ENCODE measurements at places on chromosomes 5 and 9.

- DNase-seq: no peak
Measured at GRCh38 chr9:71361357-71361756, 239.9 kb upstream of the TRPM3 start.

- DNase-seq: no peak
Measured at GRCh38 chr5:175680463-175680862, 22.6 kb downstream of the HRH2 start.

- no peak for DNase-seq
Measured at GRCh38 chr5:112025757-112026156, 268.8 kb upstream of the NREP start.

- DNase-seq: no peak
Measured at GRCh38 chr5:142542906-142543305, 143.0 kb downstream of the FGF1 start.

- no peak for DNase-seq
Measured at GRCh38 chr5:131488463-131488862, 146.6 kb downstream of the RAPGEF6 start.

- no peak for DNase-seq
Measured at GRCh38 chr9:109441296-109441695, 56.8 kb downstream of the PTPN3 start.

- DNase-seq: no peak
Measured at GRCh38 chr5:157559301-157559700, 16.3 kb downstream of the ADAM19 start.

- DNase-seq: no peak
Measured at GRCh38 chr5:150214289-150214688, 24.4 kb downstream of the SLC6A7 start.

GRCh38 chr9:135281791-135282737 is 194.6 kb downstream of the OLFM1 start:
- DNase-seq: peak; percentile 4

DNA sequence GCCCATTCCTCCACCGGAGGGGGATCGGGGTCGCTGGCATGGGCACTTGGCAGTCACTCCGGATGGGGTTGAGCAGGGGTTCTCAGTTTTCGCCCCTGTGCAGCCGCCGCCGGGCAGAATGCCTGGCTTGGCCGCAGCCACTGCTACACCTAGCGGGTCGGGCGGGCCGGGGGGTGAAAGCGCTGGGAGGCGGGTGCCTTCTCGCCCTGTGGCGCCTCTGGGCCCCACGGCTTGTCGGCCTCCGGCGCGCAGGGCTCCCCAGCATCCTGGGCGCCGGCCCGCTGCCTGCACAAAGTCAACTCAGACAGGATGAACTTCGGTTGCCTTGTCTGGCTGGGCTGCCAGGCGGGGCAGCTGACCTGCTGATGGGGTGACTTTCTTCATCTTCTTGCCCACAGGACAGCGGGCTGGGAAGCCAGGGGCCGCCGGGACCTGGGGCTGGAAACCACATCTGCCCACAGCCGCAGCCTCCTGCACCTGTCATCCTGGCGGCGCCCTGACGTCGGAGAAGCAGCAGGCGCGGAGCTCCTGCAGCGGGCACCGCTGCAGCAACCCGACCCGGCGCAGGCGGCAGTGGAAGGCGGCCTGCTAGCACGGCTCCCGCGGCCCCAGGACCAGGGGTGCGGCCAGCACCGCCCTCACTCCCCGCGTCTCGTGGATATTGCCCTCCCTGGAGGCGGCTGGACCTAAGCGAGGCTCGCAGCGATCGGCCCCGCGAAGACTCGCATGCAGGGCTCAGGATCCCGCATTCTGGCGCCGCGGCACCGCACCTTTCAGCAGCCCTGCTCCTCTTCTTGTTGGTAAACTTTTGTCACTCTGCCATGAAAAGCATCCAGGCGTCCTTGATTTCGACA is 1.3 kb upstream of the ANKRD18A start:
- peak; percentile 75 for DNase-seq

GRCh38 chr5:174187001-174187400 is 141.5 kb downstream of the NSG2 start:
- DNase-seq: no peak

DNA sequence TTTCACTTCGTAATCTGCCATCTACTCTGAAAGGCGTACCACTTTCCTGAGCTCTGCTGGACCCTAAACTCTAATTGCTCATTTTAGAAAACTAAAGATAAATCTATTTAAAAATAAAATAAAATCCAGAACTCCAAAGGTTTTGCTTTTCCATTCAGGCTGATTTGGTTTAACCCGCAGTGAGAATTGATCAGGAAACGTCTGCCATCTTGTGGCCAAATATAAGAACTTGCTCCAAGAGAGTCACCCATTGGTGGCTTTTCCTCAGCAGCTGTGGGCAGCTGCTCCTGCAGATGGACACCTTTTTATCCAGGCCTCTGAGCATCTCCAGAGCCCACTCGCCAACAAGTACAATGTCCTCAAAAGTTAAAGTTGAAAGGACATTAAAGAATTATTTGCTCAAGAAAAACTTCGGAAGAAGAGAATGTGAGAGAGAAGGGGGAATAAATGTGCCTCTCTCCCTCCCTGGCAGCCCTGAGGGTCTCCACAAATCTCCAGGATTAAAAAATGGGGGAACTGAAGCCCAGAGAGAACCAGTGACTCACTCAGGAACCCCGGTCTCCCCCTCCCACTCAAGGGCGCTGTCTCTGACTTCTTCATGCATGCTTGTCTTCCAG is 4.1 kb downstream of the SAXO1 start:
- DNase-seq: peak; percentile 62

GRCh38 chr9:115063058-115063845 is 54.7 kb downstream of the TNC start:
- DNase-seq: no peak

GRCh38 chr9:38001430-38001829 is 67.6 kb downstream of the SHB start:
- no peak for DNase-seq

DNA sequence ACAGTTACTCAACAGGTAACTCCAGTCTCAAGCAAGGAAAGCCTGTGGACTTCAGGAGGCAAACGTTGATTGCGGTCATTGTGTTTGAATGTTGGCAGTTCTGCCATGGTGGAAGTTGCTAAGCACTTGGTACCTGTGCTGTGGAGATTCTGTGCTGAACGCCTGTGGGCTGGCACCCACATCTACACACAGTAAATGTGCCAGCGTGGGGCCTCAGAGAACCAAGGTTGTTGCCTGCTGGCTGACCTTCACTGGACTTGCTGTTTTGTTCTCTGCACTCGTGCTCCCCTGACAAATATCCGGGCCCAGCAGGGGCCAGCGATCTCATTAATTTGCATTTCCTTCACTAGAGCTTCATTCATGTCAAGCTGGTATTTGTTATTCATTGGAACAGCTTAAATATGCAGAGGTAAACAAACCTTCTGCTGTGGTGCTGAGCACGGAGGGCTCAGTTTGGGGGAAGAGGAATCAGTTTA is 141.8 kb downstream of the PRKACG start:
- DNase-seq: no peak

GRCh38 chr5:13866792-13867191 is 77.7 kb downstream of the DNAH5 start:
- DNase-seq: no peak

- no peak for DNase-seq
Measured at GRCh38 chr9:131418143-131419025, 24.5 kb downstream of the PRRC2B start.

- DNase-seq: no peak
Measured at GRCh38 chr5:59543821-59544442, 349.6 kb downstream of the PDE4D start.

DNA sequence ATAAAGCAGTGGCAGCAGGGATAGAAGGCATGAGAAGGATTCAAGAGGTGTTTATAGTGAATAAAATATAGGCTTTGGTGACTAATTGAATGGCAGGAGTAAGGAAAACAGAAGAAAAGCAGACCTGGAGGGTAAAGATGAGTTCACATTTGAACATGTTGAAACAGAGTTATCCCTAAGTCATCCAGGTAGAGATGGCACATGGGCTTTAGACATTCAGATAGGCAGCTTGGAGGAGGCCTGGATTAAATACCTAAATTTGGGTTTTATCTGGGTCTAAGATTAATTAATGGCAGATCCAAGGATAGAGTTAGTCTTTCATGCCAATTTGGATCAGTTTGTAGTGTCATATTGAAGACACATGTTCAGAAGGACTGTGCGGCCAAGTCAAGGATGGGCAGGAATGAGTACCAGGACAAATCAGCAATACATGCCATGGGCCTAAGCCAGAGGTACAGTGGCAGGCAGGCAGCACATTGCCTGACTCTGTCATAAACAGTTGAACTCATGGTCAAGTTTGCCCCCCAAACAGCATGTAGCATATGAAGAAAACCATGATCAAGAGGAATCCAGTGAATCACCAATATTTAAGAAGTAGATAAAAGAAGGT is 115.5 kb upstream of the SLC12A2 start:
- DNase-seq: no peak

GRCh38 chr9:122251351-122251750 is 13.3 kb downstream of the RBM18 start:
- DNase-seq: no peak

DNA sequence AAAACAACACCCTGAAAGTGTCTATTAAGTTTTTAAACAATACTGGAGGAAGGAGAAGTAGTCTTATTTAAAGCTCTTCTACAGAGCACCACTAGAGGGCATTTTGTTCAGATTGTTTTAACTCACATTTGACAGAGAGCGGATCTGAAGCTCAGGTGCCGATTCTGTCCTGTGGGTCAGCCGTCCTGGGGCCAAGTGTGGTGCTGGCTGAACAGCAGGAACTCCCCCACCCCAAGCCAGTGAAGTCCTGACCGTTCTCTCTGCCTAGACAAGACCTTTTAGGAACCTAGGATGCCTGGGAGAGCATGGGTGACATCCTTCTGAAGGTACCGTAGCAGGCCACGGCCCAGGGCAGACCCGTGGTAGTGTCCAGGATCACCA is 3.9 kb downstream of the EXOC3 start:
- peak; percentile 6 for DNase-seq

DNA sequence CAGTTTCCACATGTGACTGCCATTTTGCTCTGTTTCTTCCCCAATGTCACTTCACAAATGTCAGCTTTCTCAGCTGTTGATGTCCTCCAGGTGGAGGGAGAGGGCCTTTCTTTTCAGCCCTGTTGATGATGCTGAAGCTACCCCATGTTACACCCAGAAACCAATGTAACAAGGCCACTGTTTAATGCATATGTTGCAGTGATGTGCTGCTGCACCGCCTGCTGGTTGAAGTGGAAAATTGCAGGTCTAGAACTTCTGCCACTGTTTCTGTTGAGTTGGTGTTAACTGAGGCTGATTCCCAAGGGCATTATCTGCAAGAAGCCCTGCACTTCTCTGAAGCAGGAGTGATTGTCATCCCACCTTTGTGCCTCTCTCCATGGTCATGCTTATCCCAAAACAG is 428.4 kb downstream of the KDM4C start:
- DNase-seq: peak; percentile 11

DNA sequence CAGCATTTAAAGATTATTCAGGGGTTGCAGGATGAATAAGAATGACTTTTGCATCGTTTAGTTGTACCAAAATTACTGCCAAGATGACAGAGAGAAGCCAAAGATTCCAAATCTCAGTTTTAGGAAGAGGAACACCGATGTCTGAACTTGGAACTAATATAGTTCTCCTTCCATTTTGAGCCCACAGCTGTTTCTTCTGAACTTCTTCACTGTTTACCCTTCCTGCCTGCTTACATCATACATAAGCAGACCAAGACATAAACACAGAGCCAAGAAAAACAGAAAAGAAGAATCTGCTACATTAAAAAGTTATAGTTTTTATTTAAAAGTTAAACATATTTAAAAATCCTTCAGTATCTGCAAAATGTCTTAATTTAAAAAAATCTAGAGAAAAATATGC is 146.9 kb upstream of the RAPGEF1 start:
- DNase-seq: no peak

DNA sequence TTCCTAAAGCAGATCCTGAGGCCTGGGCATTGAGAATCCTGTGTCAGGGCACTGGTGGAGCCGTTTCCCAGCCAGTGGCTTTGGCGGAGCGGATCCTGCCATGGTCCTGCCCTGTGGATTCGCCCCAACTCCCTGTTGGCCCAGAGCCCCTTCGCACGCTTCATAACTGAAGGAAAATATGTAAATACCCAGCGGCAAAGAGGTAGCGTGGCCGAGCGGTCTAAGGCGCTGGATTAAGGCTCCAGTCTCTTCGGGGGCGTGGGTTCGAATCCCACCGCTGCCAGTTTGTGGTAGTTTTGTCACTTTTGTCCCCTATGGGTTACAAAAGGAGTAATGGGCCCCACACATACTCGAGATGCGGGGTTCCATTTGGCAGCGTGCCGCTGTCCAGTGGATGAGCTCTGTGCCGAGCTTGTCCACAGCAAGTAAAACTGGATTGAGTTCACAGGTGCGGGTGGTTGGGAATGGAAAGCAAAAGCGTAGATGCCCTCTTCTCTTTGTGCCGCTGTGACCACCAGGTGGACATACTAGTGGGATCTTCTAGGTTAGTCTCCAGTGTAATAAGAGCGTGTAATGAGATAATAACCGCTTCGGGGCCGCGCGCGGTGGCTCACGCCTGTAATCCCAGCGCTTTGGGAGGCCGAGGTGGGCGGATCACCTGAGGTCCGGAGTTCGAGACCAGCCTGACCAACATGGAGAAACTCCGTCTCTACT is 17.3 kb downstream of the TRIM7 start:
- peak; percentile 45 for DNase-seq

DNA sequence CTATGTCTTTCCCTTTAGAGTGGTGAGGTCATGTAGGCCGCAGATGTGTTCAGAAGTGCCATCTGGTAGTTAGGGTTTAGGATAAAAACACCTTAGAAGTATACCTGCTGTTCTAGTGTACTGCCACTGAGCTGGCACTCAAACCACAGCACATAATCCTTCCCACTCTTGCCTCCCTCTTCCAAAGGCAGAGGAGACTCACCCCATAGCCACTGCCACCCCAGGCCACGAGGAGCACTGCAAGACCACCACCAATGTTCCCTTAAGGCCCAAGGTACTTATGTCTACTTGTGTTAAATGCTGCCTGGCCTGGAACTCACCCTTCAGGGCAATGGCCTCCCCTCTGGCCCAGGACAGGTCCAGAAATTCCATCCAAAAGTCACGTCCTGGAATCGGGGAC is 379.5 kb upstream of the EDIL3 start:
- DNase-seq: no peak

GRCh38 chr5:7501061-7501460 is 105.1 kb downstream of the ADCY2 start:
- DNase-seq: no peak

DNA sequence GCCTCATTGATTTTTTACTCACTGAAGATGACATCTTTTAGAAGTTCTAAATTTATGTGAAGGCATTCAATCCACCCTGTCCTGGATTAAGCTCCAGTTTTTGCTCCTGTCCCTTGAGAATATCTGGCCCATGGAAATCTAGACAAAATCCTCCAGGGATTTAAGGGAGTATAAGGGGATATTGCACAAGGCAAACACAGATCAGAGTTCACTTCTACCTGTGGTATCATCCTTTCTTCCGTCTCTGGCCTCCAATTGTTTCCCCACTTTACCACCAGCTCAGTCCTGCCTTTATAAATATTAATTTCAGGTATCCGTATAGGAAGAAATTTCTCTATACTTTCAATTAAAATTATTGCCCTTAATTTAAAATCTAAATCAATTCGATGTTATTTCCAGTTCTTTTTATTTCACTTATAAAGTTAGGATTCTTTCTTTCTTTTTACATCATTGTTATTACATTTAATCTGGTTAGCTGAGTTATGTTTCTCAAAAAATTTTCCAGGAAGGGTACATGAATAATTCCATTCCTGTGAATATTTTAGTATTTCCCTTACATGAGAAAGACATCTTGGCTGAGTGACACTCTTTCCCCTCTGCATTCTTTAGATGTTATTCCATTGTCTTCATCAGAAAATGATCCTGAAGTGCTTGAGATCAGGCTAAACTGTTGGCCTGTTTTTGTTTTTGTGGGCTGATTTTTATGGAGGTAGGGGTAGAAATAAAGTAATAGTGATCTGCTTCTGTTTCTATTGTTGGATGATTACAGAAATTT is 194.3 kb upstream of the MAP3K1 start:
- no peak for DNase-seq

Measured in CD4-positive, alpha-beta T cell (primary cell).